ENCODE measurements at places on chromosomes 5 and 9. TPM values are rescaled to one million over a fixed set of nuclear protein-coding genes. Genes with fewer than 3 reads are reported as not detected.

DNA sequence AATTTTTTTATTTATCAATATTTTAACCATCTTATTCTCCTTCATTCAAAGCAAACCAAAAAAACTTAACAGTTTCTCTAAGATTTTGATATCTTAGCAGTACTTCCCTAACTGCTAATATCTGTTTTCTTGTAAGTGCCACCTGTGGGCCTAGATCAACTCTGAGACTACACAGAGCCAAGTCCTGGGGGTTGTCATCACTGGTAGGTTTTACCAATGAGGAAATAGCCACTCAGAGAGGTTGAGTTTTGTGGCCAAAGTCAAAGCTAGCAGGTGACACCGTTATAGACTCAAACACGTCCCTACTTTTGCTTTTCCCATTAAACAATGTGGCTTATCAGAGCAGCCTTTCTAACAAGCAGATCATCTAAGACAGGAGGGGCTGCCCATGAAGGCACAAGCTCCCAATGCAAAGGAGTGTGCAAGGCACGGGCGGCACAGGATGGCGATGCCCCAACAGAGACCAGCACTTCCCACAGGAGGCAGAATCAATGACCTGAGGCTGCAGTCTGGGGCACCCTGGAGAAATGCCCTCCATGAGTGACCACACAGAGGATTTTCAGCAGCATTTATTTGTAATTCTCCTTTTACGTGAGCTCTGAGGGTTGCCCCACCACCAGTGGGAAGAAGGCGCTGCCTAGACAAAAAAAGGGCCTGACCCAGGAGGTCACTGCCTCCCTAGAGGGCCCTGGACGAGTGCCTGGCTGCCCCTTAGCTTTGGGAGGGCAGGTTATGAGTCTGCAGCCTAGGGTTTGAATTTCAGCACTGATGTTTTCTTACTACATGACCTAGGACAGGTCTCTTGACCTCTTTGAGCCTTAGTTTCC lies 7.4 kb downstream of the TBC1D2 start:
- DNase-seq: no peak

GRCh38 chr9:98515506-98516204 lies 193.1 kb downstream of the GABBR2 start:
- no peak for DNase-seq

GRCh38 chr5:94173100-94173499 lies 431.7 kb upstream of the POU5F2 start:
- no peak for DNase-seq

GRCh38 chr9:133761641-133762248 lies 23.6 kb upstream of the SARDH start:
- DNase-seq: peak; percentile 18

SLC6A3 gene
- total RNA-seq: 0.18 TPM

KLHL3 gene
- 19.4 TPM for total RNA-seq
